ENCODE measurements at places on chromosomes 7 and 10. TPM values are rescaled to one million over a fixed set of nuclear protein-coding genes. Genes with fewer than 3 reads are reported as not detected.

DNA sequence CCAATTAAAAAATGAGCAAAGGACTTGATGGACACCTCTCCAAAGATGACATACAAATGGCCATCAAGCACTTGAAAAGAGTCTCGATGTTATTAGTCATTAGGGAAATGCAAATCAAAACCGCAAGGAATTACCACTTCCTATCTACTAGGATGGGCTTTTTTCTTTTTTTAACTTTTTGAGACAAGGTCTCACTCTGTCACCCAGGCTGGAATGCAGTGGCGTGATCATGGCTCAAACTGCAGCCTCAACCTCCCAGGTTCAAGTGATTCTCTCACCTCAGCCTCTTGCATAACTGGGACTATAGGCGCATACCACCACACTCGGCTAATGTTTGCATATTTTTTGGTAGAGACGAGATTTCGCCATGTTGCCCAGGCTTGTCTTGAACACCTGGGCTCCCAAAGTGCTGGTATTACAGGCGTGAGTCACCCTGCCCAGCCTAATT, 13.6 kb downstream of the NKX1-2 start:
- DNase-seq: no peak

DNA sequence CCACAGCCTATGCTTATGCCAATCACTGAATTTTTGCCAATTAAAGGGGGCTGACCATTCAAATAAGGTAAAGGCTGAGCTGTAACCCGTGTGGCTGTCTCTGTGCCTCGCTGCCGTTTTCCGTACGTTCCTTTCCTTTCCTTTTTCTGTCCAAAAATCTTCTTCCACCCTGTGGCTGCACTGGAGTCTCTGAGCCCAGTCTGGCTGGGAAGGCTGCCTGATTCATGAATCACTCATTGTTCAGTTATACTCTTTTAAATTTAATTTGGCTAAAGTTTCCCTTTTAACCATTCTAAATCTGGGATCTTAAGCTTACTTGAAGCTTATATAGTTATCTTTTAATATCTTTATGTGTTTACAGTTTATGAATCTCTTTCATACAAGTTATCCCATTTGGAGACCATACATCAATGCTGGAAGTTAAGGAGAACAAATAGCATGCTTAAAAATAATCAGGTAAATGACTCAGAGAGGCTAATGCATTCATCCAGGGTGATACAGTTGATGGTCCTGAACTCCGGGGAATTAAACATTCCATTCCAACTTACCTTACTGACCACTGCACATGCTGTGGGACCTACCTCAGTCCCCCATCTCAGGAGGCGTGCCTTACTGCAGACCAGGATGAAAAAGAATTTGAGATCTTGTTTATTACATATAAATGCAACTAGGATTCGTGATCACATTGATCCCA, 385.3 kb upstream of the ADARB2 start:
- no peak for DNase-seq

Gene MUC3A
- 0.86 TPM for total RNA-seq

DNA sequence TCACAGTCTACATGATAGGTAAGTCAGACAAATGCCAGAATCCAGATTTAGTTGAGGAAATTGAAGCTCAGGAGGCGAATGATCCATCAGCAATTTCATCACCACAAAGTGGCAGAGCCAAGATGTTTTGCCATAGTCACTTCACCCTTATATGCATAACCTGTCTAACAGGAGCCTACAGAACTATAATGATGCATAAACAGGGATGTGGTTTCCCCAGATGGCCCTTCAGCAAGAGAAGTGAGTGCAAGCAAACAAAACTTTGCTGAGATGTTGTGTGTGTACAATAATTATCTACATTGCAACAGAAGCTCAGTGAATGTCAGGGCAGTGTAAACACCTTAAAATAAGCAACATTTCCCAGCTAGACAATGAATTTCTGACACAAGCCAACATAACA, 28.6 kb downstream of the PON3 start:
- no peak for DNase-seq

DNA sequence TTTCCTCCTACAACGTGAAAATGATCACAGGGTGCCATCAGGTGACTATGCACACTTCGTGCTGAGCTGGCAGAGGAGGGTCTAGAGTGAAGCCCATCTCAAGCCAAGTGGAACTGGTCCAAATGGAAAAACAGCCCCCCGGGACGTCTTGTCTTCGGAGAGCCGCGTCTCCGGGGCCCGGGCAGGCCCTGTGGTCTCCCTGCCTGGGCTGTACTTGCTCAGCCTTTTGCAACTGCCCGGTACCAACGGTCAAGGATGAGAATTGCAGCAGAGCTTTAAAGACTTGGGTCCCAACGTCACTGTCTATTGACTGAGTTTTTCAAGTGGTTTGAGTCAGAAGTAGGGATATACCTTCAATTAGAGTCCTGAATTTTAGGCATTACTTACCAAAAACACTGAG, 315.5 kb downstream of the PTPRN2 start:
- DNase-seq: peak; percentile 61

Gene CLDN3
- not detected for total RNA-seq

DNA sequence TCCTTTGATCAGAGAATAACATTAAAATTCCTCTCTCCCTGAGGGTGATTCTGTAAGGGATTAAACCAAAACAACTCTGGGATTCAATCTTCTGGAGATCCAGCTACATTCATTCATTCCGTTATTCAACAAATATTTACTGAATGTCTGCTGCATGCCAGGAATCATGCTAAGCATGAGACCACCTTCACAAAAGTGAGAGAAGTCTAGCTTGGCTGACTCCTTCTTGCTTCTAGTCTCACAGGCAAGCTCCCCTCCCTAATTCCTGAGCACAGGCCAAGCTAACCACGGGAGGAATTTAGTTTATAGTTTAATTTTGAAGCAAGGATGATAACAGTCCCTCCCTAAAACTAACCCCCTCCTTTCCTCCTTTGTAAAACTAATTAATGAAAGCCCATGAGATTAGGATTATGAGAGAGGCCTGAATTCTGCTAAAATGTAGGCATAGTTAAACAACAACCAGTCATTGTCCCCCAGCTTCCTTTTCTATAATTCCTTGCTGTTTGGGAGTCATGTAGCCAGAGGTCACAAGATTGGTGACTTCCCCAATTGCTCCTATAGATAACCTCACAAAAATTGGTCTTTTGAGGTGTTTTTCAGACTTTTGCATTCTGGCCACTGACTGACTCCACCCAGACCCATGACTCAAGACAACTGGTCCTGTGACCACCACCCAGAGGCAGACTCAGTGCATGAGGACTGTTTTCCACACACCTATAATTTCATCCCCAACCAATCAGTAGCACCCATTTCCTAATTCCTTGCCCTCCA, 113.5 kb downstream of the ITGB8 start:
- no peak for DNase-seq

DNA sequence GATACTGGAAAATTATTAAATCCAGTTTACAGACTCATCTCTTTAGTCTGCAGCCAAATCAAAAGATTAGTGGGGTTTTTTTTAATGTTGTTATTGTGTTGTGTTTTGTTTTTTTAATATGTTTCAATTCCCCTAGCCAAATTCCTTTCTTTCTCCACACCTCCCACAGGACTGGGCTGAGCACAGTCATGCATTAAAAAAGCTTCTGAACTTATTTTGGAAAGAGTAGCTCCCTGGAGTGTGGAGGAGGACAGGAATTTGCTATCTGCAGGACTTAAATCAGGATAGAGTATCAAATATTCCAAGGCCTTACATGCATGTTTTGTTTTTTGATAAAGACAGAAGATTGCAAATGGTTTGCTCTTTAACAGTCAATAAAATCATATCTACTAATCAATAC, 90.7 kb downstream of the GNAI1 start:
- no peak for DNase-seq

Gene FFAR4
- 0.08 TPM for total RNA-seq

GRCh38 chr7:128767475-128768110, 8.0 kb downstream of the OPN1SW start:
- no peak for DNase-seq

Gene AGAP9
- 4.1 TPM for total RNA-seq

Gene YAE1
- 15.9 TPM for total RNA-seq

DNA sequence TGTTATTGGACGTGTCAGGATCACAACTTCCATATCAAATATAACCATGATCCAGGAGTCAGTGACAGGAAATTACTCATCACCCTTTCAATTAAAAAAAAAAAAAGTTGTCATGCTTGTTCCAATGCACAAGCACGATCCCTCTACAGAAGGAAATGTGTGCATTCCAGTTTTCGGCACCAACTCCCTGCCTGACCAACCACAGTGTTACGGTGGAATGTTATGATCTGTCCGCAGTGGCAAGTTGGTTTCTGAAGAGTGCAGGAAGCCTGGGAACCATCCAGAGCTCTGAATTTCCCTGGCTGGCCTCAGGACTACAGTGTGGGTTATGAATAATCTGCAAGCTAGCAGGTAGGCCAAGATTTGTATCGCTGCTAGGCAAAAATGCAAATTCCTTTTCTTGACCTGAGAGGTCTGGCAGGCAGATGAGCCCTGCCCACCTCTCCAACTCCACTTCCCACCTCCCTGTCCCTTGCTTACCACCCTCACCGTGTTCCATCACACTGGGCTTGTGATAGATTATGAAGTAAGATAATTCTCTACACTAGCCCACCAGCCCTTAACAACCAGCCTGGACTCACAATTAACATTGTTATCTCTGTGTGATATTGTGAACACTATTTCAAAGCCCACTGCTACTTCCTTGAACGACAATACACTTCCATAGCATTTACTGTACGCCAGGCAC, 20.4 kb downstream of the FRMPD2 start:
- DNase-seq: no peak

Gene ADCY1
- total RNA-seq: 2.9 TPM

GRCh38 chr7:158432369-158433341, 155.0 kb downstream of the PTPRN2 start:
- peak; percentile 61 for DNase-seq

GRCh38 chr10:114379631-114380041, 24.7 kb downstream of the AFAP1L2 start:
- no peak for DNase-seq

- peak; percentile 91 for DNase-seq
These were observed 46.2 kb downstream of the AOC1 start for GRCh38 chr7:150898475-150899011.

DNA sequence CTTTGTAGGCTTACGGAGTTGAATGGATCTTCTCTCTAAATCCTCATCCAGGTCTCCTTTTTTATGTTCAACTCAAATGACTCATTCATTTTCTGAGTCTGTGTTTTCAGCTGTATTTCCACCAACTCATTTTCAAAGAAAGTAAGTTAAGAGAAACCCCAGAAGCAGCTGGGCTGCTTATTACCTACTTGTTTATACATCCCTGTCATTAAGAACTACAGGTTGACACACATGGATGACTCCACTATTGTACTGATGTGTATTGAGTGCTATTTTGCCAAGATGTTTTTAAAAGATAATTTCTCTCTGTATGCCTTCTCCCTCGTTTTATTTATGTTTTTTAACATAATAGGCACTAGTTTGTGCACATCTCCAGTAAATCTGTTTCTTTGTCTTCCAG, 41.9 kb downstream of the DGKI start:
- no peak for DNase-seq

Gene IL15RA
- total RNA-seq: 3.9 TPM

Gene ANXA8
- not detected for total RNA-seq

- DNase-seq: no peak
These were observed 8.7 kb downstream of the FAM200A start for GRCh38 chr7:99543081-99543671.

GRCh38 chr7:84536271-84536870, 341.8 kb upstream of the SEMA3A start:
- no peak for DNase-seq

GRCh38 chr7:28077616-28078015, 103.0 kb downstream of the JAZF1 start:
- DNase-seq: no peak

Gene TMEM176B
- total RNA-seq: 44.9 TPM

Gene RARRES2
- 10.6 TPM for total RNA-seq

- no peak for DNase-seq
These were observed 546.5 kb upstream of the SEMA3D start for GRCh38 chr7:85733169-85733915.

GRCh38 chr7:37083311-37084096, 359.2 kb upstream of the AOAH start:
- DNase-seq: no peak

GRCh38 chr10:14271621-14272020, 59.1 kb downstream of the FRMD4A start:
- DNase-seq: no peak

Gene CHAT
- not detected for total RNA-seq

- DNase-seq: no peak
These were observed 798.7 kb downstream of the IPMK start for GRCh38 chr10:57468894-57469432.

GRCh38 chr7:16891338-16891737, 9.6 kb upstream of the AGR3 start:
- no peak for DNase-seq

Gene MYPN
- total RNA-seq: 196 TPM

Gene MLXIPL
- total RNA-seq: 0.65 TPM

- DNase-seq: no peak
These were observed 6.7 kb downstream of the IFIT5 start for GRCh38 chr10:89421018-89421476.

DNA sequence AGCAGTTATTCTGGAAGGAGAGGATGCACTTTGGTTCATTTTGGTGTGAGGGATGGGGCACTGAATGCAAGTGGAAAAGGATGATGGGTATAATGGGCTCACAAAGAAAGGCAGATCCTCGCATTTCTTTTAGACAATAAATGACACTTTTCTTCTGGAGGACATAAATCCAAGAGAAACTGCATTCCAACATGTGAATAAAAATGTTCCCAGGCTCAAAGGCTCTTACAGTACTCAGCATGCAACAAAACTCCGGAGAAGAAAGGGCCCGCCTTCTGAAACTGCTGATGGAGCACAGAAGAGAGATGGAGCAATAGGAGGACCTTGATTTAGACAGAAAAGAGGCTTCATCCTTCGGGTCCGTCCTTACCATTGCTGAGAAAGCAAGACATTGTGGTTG, 538.2 kb upstream of the DPP6 start:
- DNase-seq: no peak

- DNase-seq: no peak
These were observed 29.7 kb upstream of the DDC start for GRCh38 chr7:50594734-50595485.

All from cardiac septum (tissue), 1 donor.